Smooth muscle cell of trachea (primary cell): ENCODE measurements at places on chromosomes 16 and 17. TPM values are rescaled to one million over a fixed set of nuclear protein-coding genes. Genes with fewer than 3 reads are reported as not detected.

BCL7C gene
- total RNA-seq = 40.5 and 50.5 TPM in 2 replicates

CALB2 gene
- 0.33 TPM in 1 of 2 replicates, not detected in the other for total RNA-seq

TANGO6 gene
- total RNA-seq = 21.7 and 21.8 TPM in 2 replicates

GINS2 gene
- 1.5 and 11.1 TPM in 2 replicates for total RNA-seq

TMC8 gene
- not detected in 2 replicates for total RNA-seq

PRSS22 gene
- total RNA-seq = not detected in 2 replicates

CDH15 gene
- 0.29 and 0.66 TPM in 2 replicates for total RNA-seq

PAQR4 gene
- 2.5 and 6.5 TPM in 2 replicates for total RNA-seq

LGALS9 gene
- 0.99 TPM in 1 of 2 replicates, not detected in the other for total RNA-seq

ADGRG1 gene
- total RNA-seq = 2.8 and 6.0 TPM in 2 replicates

PRSS33 gene
- total RNA-seq = not detected in 2 replicates

GNG13 gene
- not detected in 2 replicates for total RNA-seq

CCR7 gene
- total RNA-seq = not detected in 2 replicates

PPL gene
- 51.5 and 105 TPM in 2 replicates for total RNA-seq

DYNLRB2 gene
- total RNA-seq = 0.99 TPM in 1 of 2 replicates, not detected in the other

KRTAP4-9 gene
- not detected in 2 replicates for total RNA-seq

ZCCHC14 gene
- total RNA-seq = 17.7 and 20.4 TPM in 2 replicates

CA7 gene
- not detected in 2 replicates for total RNA-seq

KRT15 gene
- 0.66 and 2.9 TPM in 2 replicates for total RNA-seq

ITGB3 gene
- 10.5 and 13.9 TPM in 2 replicates for total RNA-seq

TEKT1 gene
- total RNA-seq = not detected in 2 replicates

SEPTIN12 gene
- total RNA-seq = not detected in 2 replicates

HES7 gene
- 0.15 and 0.33 TPM in 2 replicates for total RNA-seq

KRTAP16-1 gene
- total RNA-seq = not detected in 2 replicates

DOC2A gene
- total RNA-seq = 1.2 TPM in 1 of 2 replicates, not detected in the other

OR3A3 gene
- total RNA-seq = not detected in 2 replicates

ZKSCAN2 gene
- total RNA-seq = 3.9 and 4.1 TPM in 2 replicates

GRAPL gene
- 0.15 and 0.66 TPM in 2 replicates for total RNA-seq

GJD3 gene
- total RNA-seq = 3.8 and 16.2 TPM in 2 replicates

CCL17 gene
- not detected in 2 replicates for total RNA-seq

SHBG gene
- 0.17 and 0.29 TPM in 2 replicates for total RNA-seq

SEPTIN1 gene
- 0.50 TPM in 1 of 2 replicates, not detected in the other for total RNA-seq

ARSG gene
- total RNA-seq = 2.2 and 4.1 TPM in 2 replicates

DHX38 gene
- total RNA-seq = 54.3 and 92.8 TPM in 2 replicates
